CD4-positive, alpha-beta T cell treated with Interleukin-10 for 1 hour (primary cell): ENCODE measurements at places on chromosomes 12 and 14.

DNA sequence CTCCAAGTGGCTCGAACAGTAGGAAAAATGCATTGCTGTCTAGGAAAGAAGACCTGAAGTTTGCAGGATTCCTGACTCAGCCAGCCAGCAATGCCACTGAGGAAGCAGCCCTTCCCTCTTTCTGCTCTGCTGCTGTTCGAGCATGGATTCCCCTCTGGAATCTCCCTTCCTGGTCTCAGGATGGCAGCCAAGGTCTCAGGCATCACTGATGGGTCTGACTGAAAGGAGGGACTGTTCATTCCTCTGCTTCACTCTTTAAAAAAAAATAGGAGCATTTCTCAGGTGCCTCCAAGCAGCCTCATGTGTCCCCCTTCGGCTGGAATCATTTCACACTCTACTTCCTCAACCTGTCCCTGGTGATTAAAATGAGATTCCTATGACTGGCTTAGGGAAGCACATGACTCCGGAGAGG, 62.4 kb downstream of the SLC15A4 start:
- DNase-seq = no peak

DNA sequence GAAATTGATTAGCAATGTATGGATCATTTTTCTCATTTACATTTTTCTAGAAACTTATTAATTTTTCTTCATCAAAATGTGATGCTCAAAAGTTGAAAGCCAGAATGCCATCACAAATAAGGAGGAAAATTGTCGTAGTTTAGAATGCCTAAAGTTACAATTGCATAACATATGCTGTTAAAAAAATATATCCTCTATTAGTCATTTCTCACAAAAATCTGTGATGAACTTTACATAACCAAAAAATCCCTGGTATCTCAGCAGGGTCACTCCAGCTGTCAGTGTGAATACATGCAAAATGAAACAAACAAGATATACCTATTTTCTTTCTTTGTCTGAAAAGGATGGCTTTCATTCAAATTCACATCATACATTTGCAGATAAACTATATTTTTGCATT, 358.9 kb downstream of the PAWR start:
- no peak for DNase-seq

- no peak for DNase-seq
Measured at GRCh38 chr12:31008961-31009840, 64.5 kb upstream of the DDX11 start.

DNA sequence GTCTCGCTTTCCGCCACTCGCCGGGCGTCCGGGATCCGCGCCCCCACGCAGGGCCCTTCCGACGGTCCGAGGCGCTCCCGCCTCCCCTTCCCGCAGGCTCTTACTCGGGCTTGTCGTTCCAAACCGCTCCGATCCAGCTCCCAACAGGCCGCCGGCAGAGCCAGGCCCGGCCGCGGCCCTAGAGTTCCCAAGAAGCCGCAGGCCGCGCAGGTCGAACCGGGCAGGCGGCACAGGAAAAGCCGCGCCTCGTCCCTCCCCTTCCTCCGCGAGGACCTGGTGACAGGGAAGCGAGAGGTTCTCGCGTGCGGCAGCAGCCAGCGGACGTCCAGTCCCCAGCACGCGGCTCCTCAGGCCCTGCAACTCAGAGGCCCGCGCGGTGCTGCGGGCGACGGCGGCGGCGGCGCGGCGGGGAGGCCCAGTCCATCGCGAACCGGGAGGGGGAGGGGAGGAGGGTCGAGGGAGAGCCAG, 272 bp downstream of the HECTD1 start:
- no peak for DNase-seq
